Right kidney (tissue), 9 donors: ENCODE measurements at places on chromosomes 6 and 20.

DNA sequence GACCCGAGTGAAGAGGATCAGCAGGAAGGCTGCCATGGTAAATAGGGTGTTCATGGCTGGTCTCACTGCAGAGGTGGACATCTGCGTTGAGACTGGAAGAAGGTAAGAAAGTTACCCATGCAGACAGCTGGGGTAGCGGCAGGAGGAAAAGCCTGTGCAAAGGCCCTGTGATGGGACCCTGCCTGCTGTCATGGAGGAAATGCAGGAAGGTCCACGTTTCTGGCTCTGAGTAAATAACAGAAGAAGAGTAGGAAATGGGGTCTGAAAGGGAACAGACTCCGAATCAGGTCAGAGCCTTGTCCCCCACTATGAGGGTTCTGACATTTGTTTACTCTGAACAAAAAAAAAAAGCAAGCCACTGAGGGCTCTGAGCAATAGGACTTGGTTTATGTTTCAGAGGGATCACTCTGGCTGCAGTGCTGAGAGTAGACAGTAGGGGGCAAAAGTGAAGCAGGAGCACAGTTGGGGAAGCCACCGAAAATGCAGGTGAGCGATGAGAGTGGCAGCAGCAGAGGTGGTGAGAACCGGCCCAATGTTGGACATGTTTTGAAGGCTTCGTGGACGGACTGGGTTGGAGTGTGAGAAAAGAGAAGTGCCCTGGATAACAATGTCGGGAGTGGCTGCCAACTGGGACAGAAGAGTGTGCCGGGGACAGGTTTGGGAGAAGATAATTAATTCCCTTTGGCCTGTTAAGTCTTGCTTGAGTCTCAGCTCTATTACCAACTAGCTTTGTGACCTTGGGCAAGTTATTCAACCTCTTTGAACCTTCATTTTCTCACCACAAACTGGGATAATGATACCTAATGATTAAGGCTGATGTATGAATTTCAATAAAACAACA is 57.9 kb upstream of the MAP7 start:
- peak; percentile 35 for DNase-seq

DNA sequence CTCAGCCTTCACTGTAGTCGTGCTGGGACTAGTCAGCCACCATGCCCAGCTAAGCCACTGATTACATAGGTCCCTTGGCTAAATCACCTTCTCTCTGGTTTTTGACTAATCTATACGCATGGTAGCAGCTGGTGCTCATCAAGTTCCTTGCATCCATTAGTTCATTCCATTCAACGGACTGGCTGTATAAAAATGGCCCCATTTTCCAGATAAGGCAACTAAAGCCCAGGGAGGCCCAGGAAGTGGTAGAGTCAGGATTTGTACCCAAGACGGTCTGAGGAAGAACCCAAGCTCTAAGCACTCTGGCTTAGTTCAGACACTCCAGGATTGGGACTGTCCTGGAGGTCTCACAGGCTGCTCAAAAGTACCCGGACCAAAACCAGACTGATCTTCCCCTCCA is 4.9 kb downstream of the E2F1 start:
- DNase-seq, result no peak

DNA sequence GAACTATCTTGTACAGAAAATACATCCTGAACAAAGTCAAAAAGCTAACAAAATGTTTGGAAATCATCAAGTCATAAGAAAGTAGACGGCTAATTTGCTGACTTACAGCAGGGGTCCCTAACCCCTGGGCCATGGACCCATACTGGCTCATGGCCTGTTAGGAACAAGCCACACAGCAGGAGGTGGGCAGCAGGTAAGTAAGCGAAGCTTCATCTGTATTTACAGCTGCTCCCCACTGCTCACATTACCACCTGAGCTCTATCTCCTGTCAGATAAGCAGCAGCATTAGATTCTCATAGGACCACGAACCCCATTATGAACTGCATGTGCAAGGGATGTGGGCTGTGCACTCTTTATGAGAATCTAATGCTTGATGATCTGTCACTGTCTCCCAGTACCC is 115.5 kb downstream of the CDK19 start:
- no peak for DNase-seq

DNA sequence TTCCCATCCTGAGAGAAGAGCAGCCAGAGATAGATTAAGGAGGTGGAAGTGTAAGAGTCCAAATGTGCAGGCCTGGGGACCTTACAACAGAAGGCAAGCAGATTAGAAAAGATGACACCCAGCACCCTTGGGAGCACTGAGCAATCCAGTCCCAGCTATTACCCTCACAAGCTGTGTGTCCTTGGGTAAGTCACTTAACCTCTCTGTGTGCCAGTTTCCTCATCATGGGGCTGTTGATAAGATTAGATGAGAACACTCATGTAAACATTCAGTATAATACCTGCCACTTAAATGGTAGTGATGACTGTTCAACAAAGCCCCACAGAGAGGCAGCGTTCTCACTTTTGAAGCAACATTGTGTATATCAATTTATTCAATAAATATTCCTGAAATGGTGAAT is 114.8 kb upstream of the CST7 start:
- DNase-seq, result no peak

- DNase-seq, result no peak
Measured at GRCh38 chr6:48535582-48536009, 424.6 kb upstream of the PTCHD4 start.

- DNase-seq, result no peak
Measured at GRCh38 chr6:67121115-67121514, 1414.1 kb upstream of the EYS start.

- no peak for DNase-seq
Measured at GRCh38 chr20:41131594-41132387, 5.6 kb upstream of the PLCG1 start.

DNA sequence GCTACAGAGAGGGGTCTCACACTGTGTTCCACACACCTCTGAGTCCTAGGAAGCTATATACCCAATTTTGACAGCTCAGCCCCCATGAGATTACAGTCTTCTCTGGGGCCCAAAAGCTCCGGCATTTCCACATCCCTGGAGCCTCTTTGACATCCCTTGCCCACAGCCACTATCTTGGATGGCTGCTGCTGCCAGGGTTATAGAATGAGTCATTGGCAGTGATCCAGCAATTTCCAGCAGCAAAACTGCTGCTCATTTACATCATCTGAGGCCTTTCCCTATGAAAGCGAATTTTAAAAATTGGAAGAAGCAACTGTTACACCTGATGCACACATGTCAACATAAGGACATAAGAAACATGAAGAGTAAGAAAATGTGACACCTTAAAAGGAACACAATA is 590.7 kb downstream of the MEI4 start:
- DNase-seq, result no peak

DNA sequence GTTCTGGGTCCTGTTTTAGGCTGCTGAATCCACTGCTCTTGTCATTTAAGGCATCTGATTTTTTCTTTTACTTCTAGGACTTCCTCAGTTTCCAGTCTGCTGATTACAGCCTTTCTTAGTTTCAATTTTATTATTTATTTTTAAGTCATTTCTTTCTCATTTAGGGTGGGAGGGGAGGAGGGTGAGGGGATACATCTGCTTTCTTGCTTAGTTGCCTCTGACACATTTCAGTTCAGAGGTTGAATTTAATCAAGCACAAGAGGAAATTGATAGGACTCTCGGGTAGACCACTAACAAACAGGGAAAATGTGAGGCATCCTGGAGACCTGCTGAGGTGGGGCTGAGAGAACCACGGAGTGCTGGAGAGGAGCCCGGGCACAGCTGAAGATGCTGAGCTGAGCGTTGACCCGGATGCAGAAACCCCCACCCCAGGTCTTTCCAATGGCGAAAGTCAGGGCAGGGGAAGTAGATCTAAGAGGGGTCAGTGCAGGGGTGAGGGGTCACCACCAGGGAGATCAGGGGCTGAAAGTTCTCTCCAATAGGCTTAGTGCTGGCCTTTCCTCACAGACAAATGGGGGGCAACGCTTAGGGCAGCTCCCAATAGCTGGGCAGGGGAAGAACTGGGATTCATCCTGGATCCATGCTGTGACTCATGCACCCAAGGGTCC is 7.6 kb upstream of the TREML2 start:
- no peak for DNase-seq

DNA sequence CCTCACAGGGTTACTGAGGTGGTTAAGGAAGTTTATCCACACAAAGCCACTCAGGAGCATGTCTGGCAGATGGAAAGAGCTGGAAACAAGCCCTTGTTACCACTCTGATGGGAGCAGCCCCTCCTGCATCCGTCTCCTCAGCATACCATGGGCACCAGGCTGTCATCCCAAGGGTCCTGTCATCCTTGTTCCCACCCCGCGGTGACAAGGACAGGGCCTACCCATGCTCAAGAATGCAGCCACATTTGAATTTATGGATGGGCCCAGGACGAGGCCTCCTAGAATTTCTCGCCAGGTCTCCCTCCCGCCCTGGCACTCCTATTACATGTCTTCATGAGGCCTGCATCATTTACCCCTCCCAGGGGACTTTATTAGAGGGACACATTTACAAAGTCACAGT is 60.0 kb downstream of the NPEPL1 start:
- DNase-seq, result no peak

DNA sequence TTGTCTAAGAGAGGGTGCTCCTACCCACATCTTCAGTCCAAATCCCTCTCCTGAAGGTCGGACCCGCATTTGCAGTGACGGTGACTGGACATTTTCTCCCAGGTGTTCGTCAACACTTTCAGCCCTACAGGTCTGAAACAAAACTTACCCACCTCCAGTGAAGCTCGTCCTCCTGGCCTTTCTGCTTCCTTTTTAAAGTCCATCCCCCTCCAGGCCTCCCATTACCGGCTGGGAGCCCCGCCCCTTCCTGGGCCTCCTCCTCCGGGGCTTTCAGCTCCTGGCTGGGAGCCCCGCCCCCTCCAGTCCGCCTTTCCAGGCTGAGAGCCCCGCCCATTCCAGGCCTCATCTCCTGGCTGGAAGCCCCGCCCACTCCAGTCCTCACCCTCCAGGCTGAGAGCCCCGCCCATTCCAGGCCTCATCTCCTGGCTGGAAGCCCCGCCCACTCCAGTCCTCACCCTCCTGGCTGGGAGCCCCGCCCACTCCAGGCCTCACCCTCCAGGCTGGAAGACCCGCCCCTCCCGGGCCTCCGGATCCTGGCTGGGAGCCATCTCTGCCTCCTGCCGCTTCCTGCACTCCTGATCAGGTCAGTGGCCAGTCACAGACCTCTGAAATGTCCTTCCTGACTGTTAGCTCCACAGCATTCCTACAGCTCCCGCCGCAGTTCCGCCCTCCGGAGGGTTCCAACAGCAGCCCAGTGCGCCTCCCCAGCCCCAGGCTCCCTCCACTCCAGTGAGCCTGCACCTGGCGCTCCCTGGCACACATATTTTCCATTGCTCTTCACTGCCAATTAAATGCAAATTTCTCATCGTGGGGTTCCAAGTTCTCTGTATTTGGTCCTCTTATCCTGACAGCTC is 98.5 kb downstream of the LY86 start:
- DNase-seq, result peak; percentile 66

DNA sequence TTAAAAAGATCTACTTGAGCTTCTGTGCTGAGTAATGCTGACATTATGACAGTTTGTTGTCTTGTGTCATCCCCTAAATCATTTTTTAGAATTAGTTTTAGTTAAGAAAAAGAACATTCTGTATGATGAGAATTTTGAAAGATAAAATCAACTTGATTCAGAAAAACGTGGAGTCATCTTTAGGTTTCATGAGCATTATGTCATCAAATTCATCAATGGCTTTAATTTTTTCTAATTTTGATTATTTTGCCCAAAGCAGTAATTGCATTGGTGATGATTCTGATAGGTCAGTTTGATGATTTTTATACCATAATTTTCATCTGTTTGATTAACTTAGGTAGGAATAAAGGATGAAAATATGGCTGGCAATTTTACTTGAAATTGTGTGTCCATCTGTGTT is 26.6 kb upstream of the ADGRF4 start:
- DNase-seq, result no peak

DNA sequence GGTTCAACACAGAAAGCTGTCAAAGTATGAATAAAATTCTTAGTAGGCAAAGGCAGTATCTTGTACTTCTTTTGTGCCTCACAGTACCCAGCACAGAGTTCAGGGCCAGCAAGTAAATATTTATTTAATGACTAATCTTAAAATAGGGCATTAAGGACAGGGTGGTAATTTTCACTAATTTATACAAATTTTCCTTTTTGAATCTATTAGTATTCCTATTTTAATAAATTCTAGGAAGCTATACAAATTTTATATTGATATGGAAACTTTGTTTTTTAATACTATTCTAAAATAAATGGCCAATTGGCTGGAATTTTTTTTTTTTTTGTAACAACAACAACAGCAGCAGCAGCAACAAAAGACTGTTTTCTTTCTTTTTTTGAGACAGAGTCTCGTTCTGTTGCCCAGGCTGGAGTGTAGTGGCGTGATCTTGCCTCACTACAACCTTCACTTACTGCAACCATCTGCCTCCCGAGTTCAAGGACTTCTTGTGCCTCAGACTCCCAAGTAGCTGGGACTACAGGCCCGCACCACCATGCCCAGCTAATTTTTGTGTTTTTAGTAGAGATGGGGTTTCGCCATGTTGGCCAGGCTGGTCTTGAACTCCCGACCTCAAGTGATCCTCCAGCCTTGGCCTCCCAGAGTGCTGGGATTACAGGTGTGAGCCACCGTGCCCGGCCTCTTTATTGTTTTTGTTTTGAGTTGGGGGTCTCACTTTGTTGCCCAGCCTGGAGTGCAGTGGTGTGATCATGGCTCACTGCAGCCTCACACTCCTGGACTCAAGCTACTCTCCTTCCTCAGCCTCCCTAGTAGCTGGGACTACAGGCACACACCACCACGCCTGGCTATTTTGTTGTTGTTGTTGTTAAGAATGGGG is 85.2 kb downstream of the FKBP5 start:
- no peak for DNase-seq

GRCh38 chr6:107621229-107621937 is 131.5 kb downstream of the SOBP start:
- DNase-seq, result no peak

- no peak for DNase-seq
Measured at GRCh38 chr6:12355354-12355753, 65.2 kb downstream of the EDN1 start.

GRCh38 chr6:169921853-169922824 is 170.7 kb downstream of the ERMARD start:
- peak; percentile 74 for DNase-seq

- no peak for DNase-seq
Measured at GRCh38 chr6:13915561-13916229, 9.1 kb upstream of the RNF182 start.

DNA sequence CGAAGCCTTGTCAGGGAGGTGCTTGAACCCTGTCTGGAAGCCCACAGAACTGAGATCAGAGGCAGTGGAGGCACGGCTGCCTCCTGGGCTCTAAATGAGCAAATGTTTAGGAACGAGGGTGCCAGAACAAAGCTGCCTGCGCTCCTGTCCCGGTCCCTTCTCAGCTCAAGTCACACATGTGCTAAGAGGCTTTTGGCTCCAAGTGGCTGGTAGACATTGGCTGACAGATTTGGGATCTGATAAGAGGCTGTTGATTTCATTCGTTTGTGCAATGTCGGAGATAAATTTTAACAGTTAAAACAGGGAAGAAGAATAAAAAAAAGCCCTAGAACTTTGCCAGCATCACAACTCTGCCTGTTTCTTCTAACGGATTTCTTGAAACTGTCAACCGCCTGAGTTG is 191.8 kb downstream of the NRN1 start:
- DNase-seq, result no peak

- no peak for DNase-seq
Measured at GRCh38 chr6:45432977-45433376, 55.2 kb upstream of the SUPT3H start.

GRCh38 chr6:169899481-169900145 is 148.2 kb downstream of the ERMARD start:
- no peak for DNase-seq

- DNase-seq, result peak; percentile 75
Measured at GRCh38 chr6:6008648-6009421, 2.1 kb upstream of the NRN1 start.

- DNase-seq, result no peak
Measured at GRCh38 chr6:156438350-156438923, 338.7 kb upstream of the ARID1B start.
